ENCODE measurements at places on chromosomes 2 and 18. TPM values are rescaled to one million over a fixed set of nuclear protein-coding genes. Genes with fewer than 3 reads are reported as not detected.
A peak's percentile ranks its signal among the peaks of the same experiment; 100 is the strongest.

DNA sequence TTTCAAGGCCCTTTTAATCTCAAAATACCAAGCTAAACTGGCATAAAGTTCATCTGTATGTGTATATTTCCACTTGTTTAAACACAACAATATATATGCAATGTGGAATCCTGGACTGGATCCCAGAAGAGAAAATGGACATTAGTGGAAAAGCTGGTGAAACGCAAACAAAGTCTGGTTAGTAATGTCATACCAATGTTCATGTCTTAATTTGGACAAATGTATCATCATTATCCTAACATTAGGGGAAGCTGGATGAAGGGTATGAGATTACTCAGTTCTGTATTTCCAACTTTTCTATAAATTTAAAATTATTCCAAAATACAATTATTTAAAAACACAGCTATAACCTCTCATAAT, 3.8 kb downstream of the SP3 start:
- H3K4me1 ChIP-seq, result peaks cover 54% of the 10 kb centered on the region
- no peaks in the 10 kb centered on the region for H3K36me3 ChIP-seq
- DNase-seq, result no peak
- no peaks in the 10 kb centered on the region for H3K27me3 ChIP-seq
- H3K4me3 ChIP-seq, result peak overlapping the region; percentile 96
- H3K27ac ChIP-seq, result no peak overlapping the region

- no peak overlapping the region for H3K4me3 ChIP-seq
Measured at GRCh38 chr2:50849190-50849589, 182.7 kb downstream of the NRXN1 start.

The SKOR2 gene
- not detected for total RNA-seq

GRCh38 chr2:197885587-197885986, 81.2 kb downstream of the PLCL1 start:
- H3K36me3 ChIP-seq, result no peaks in the 10 kb centered on the region
- H3K4me1 ChIP-seq, result peaks cover 5% of the 10 kb centered on the region
- DNase-seq, result no peak
- no peaks in the 10 kb centered on the region for H3K27me3 ChIP-seq
- H3K27ac ChIP-seq, result no peak overlapping the region
